EL (cell line): ENCODE measurements at places on chromosomes 6 and 20.

- DNase-seq = no peak
Measured at GRCh38 chr6:91633374-91634111, 1046.7 kb upstream of the MAP3K7 start.

GRCh38 chr6:123520217-123520616, 116.5 kb downstream of the TRDN start:
- no peak for DNase-seq

- peak; percentile 21 for DNase-seq
Measured at GRCh38 chr6:150142670-150143515, at the start of gene PPP1R14C. Gene PPP1R14C, plus strand, starts transcription at chr6:150143044. Its CDS starts 149 bp downstream, at chr6:150143193.

- DNase-seq = no peak
Measured at GRCh38 chr6:157124485-157125254, 198.6 kb downstream of the TMEM242 start.

- no peak for DNase-seq
Measured at GRCh38 chr6:20260360-20260759, 48.1 kb upstream of the MBOAT1 start.

DNA sequence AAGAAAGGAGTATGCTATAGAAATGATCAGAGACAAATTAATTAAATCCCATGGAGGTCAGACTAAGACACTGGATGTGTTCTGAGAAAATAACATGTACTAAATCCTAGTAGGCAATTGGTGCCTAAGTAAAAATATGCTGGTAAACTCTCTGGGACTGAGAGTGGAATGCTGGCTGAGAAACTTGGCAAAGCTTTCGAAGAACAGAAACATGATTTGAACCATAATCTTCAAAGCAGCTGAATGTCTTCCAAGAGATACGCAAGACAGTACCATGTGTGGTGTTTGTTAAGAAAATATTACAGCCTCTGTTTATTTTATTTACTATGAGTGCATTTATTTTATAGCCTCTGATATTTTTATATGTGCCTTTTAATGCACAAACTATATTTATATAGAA, 55.2 kb downstream of the EFHC1 start:
- DNase-seq = no peak

- DNase-seq = no peak
Measured at GRCh38 chr6:170268216-170269129, 22.4 kb downstream of the DLL1 start.

DNA sequence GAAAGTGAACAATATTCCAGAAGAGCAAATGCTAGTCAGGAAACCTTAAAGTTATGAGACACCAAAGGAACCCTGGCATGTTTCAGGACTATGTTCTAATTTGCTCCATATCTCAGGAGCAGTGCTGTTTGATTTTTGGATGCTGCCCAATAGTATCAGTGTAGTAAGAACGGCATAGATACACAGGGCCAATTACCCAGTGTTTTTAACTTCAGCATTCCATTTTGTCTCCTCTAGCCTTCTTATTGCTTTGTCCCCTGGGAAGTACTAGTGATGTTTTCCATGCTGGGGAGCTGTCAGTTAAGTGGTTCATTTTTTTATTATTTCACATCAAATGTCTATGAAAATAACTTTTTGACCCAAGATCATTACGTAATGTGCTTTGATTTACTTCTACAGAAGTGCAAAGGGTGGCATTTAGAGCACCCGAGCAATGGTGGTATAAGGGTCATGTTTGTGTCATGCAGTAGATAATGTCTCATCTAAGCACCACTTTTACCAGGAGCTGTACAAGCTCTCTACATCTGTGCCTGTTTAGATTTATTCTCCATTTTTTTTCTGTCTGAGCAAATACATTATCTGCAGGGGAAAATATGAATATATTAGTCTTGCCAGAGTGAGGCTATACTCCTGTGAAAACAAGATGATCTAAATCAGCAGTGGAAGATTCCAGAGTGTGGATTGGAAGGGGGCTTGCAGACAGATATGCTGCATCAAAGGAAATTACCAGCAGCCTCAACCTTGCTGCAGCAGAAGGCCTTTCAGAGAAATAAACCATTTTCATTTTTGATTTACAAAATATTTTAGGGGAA, 198.8 kb upstream of the OPRM1 start:
- no peak for DNase-seq

DNA sequence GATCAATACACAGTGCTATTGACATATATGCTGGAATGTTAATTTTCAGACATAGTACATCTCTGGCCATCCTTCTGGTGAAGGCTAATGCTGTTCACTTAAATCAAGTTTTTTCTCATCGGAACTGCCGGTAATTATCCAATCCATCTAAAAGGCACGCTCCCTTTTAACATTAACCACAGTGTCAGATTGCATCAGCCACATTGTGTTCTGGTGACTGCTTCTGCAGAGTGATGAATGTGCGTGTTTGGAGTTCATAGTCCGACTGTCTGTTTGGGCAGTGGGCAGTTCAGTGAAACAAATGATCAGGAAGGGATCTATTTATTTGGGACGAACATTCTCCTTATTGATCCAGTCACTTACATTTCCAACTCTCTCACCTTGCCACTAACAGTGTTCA, 49.5 kb downstream of the SOBP start:
- peak; percentile 22 for DNase-seq

DNA sequence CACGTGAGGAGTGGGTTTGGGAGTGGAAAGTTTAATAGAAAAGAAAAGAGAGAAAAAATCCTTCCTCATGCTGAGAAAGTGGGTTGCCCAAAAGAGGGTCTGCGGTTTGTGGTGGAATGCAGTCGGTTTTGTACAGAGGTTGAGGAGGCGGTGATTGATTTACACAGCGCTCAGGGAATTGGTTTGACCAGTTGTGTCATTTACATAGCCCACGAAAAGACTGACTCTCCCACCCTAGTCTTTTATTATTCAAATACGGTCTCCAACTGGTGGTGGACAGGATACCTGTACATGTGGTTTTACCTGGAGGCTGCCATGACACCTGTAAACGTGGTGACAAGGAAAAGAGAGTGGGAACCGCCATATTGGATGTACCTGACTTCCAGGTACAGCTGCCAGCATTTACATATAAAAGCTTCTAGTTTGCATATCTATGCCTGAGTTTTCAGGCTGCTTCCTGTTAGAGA, 42.1 kb downstream of the HLA-DPB1 start:
- DNase-seq = no peak

- DNase-seq = no peak
Measured at GRCh38 chr6:20427856-20428255, 26.2 kb downstream of the E2F3 start.

DNA sequence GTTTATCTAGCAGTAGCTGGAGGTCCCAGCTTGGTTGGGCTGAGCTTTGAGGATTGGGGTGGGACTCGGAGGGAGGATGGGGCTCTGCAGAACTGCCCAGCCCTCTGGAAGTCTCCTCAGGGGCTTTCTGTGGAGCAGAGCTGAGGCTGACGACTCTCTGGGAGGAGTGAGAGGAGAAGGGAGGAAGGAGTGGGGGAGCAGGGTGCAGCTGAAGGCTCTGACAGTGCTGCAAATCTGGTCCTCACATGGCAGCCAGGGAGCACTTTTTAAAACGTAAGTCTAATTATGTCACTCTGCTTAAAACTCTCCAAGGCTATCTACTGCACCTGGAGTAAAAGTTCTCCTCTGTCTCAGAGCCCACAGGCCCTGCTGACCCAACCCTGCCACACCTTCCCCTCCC, 32.4 kb downstream of the GRM4 start:
- no peak for DNase-seq

DNA sequence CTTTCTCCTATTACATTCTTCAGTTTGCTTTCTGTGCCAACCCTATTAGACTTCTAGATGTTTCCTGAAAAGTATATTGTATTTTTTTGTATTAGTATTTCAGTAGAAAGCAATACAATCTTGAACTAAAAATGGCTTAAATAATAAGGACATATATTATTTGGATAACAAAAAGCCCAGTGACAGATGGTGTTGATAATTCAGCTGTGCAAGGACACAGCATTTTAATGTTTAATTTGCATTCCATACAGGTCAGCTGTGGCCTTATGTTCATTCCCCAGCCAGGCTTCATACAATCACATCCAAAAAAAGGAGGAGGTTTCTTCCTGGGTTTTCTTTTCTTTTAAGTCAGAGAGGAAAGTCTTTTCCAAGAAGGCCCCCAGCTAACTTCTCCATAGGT, 236.9 kb downstream of the CD109 start:
- DNase-seq = no peak

GRCh38 chr20:32034581-32035425, 17.2 kb upstream of the HCK start:
- peak; percentile 28 for DNase-seq

DNA sequence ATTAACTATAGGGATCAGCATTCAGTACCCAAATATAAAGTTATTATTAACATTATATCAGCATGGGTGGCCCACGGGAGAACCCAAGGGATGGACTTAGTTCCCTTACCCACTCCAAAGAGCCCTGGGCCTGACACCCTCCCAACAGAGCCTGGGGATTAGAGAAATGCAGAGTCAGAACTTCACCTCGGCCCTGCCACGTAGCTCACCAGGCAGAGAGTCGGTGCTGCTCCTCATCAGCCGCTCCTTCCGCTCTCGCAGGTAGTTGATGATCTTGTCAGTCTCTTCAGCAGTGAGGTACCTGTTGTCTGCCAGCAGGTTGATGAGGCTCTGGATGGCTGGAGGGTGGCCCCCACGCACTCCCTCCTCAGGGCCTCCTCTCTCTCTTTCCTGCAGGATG, 26.6 kb downstream of the NCOA5 start:
- DNase-seq = no peak

DNA sequence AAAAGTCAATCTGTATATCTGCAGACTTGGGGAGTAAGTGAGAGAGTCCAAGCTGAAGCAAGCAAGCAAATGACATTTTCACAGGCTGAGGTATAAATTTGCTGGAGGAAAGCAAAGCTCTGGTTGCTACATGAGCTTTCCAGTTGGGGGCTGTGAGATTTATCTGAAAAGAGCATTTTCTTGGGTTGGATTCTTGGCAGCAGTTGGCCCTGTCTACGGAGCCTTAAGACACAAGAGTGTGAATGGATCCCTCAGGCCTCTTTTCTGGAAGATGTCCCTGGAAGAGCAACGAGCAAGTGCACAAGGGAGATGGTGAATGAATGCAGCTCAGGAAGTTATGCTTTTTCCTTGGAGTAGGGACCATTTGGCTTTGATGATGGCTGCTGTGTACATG, 30.8 kb downstream of the ISM1 start:
- no peak for DNase-seq

DNA sequence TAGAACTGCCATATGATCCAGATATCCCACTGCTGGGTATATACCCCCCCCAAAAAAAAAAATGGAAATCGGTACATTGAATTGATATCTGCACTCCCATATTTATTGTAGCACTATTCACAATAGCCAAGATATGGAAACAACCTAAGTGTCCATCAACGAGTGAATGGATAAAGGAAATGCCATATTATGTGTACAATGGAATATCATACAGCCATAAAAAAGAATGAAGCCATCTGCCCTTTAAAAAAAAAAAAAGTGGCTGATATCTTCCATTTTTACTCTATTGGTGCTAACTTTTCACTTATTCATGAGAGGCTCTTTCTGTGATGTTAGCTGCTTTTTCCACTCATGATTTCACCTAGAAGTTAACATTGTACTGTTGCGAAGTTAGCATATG, 156.5 kb downstream of the REV3L start:
- DNase-seq = no peak

DNA sequence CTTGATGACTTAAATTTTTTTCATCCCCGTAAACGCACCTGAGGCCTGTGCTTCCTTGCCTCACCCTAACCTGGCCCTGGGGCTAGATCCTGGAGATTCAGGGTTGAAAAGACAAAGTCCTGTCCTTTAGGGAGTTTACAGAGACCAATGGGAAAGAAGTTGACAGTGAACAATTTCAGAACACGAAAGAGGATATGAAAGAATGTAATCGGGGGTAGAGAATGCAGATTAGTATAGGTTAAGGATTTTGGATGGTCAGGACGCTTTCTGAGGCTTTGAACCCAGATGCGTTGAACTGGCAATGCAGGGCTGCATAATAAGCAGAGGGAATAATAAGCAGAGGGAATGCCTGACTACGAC, 1.7 kb upstream of the FBXO5 start:
- no peak for DNase-seq

DNA sequence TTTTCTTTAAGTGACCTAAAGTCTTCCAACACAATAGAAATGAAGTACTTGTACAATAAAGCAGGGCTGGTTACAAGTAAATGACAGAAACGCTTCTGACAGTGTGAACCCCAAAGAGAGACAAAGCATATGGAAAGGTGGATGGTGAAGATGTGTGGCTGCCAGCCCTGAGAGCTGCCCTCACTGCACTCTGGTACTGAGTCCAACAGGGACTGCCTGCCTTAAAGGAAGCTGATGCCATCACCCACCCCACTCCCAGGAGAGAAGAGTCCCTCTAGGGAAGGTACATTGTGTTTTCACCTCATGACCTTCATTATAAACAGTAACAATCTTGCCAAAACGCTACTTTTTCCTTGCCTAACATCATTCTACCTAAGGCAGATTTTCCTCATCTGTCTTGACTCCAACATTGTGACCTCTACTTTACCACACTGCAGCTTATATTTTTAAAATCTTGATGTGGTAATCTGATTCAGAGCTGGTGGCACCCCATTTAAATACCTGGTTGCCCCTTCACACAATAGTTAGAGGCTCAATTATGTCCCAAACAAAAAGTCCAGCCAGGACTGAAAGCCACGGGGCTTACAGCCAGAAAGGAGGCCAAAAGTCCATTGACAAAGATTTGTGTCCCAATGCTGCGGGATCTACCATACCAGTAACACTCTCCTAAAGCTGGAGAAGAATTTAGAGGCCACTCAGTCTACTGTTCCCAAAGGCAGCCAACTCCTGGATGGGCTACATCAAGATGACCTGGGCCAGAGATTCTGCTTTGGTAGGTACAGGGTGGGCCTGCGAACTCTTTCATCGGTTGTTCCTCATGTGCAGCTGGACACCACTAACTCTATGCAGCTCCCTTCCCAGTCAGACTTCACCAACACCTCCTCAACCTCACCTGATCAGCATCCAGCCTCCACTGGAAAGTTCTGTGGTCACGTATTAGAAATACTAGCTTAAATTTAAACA, 4.4 kb downstream of the APMAP start:
- no peak for DNase-seq

DNA sequence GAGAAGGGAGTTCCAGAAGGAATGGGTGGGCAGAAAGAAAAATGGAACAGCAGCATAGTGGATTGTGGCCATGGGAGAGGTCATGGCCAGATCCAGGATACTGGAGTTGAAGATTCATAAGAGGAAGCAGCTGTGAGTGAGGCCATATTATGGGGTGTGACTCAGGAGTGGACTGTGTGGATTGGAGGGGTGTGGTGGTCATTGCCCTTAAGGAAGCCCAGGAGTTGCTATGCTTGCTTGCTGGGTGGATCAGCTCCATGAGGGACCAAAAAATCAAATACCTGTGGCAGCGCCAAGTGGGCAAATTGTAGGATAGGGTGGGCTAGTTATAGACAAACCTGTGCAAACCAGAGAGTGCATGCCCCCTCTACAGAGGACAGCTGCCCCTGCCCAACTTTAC, 18.3 kb downstream of the LRRC1 start:
- DNase-seq = no peak

DNA sequence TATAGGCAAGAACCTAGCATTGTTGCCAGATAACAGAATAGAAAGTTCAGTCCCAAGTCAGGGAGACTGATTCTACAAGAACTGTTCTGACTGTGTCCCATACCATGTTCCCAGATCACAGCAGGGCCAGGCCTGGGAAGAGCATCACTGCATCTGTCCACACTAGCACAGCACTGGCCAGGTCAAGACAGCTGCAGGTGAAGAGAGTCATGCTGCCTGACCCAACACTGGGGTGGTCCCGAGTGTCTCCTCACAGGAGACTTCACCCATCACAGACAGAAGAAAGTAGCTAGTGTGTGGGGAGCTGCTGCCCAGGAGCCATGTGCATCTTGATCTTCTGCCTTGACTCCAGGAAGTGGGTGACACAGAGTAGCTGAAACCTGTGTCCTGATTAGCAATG, 1.3 kb upstream of the CST9L start:
- no peak for DNase-seq
